ENCODE measurements at places on chromosomes 1 and 21.

DNA sequence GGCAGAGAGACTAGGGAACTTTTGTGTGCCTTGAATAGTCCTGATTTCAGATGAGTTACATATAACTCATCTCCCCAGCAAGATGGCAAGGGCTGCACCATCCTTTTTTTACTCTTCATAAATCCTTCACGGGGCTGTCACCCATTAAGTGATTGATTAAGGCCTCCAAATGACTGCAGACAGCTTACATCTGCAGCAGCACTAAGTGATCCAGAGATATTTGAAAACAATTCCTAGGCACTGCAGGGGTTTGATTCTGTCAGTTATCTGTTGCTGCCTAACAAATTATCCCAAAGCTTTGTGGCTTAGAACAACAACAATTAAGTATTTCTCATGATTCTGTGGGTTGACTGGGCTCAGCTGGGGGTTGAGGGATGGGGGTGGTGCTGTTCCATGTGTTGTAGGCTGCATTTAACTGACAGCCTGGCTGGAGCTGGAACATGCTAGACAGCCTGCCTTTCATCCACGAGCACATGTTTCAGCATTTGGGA, 19.3 kb downstream of the TEX38 start:
- DNase-seq = no peak

- DNase-seq = no peak
Measured at GRCh38 chr1:76944942-76945341, 77.7 kb downstream of the ST6GALNAC5 start.

DNA sequence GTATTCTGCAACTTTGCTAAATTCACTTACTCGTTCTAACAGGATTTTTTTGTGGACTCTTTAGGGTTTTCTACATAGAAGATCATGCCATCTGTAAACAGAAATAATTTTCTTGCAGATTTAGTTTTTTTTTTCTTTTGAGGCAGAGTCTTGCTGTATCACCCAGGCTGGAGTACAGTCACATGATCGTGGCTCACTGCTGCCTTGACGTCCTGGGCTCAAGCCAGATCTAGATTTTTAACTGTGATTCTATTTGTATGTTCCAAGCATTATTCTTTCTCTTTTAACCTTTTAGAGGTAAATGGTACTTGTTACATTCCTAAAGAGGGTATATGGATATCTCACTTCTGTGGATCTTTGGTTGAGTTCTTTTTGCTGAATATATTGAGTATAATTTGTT, 18.6 kb downstream of the FABP3 start:
- DNase-seq = no peak

DNA sequence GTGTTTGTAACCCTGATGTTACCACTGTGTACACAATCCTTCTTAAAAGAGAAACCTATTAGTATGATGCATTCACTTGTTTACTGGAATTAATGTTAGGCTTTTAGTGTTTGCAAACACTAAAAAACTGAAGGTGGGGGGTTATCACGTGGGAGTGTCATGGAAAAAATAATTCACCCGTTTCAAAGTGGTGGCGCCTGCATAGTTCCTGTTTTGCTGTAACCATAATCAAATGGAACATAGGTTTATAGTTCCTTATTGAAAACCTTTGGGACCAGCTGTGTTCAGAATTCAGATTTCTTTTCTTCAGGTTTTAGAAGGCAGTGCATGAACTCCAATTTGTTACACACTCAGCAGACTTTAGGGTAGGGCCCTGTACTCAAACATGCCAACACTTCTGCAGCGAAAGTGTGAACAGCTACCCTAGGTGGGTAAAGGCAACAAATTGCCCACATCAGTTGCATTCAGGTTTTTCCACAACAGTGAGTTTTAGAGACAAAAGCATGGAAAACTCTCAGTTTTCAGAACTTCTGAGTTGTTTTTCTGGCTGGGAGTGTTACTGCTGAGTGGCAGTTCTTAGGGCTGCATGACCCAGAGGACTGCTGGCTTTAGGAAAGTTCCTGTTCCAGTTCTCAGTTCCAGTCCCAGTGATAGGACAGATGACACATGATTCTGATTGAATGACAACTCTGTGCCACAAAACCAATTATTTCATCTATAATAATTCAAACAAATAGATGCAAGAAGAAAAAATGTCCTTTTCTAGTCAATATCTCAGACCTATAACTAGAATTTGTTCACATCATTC, 29.1 kb upstream of the IVNS1ABP start:
- no peak for DNase-seq

GRCh38 chr1:245677461-245678240, 522.9 kb downstream of the KIF26B start:
- no peak for DNase-seq

GRCh38 chr1:205066141-205066818, 18.0 kb downstream of the TMEM81 start:
- no peak for DNase-seq

- no peak for DNase-seq
Measured at GRCh38 chr1:245213066-245213831, 58.5 kb downstream of the KIF26B start.

- DNase-seq = no peak
Measured at GRCh38 chr1:226964611-226965486, 24.8 kb downstream of the COQ8A start.

- no peak for DNase-seq
Measured at GRCh38 chr1:245953876-245954660, 553.0 kb downstream of the SMYD3 start.

DNA sequence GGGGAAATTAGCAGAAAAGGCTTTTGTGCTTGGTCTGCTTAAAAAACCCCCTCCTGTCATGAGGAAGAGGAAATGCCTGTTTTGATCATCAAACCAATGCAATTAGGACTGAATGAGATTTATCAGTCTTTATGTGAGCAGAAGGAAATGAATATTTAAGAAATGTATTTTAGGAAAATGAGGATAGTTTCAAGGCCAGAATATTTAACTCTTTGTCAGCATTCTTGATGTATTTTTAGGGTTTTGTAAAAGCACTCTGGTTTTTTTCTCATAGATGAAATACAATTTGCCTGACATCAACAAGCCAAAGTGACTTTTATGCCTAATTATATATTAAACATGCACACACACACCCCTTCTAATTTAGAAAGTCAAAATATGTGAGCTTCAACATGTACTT, 213.8 kb downstream of the GRIK1 start:
- no peak for DNase-seq

GRCh38 chr1:36708587-36708986, 225.9 kb upstream of the CSF3R start:
- no peak for DNase-seq

DNA sequence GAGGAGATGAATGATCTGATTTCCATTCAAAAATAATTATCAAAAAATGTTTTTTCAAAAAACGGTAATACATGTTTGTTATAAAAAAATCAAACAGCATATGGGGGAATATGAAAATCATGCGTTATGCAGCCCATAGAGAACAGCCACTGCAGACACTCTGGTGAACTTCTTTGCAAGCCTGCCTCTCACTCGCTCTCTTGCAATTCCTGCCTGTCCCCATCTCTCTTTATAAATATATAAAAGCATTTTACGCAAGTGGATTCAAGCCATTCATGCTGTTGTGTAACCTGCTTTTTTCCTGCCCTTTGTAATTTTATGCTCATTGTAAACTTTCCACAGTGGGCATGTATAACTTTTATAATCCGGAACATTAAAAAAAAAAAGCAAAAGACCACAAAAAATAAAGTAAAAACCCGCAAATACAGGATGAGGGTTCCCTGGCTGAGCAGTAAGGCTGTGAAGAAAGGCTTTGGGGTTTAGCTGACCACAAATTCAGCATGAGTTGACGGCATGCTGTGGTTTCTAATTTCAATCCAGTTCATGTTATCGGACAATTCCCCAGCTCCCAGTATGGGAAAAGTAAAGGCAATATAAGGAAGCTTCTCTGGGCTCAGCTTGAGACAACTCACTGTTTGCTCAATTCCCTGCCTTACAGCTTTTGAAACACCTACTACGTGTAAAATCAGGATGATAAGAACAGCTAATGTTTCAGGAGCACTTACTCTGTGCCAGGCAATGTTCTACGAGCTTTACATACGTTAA, 52.8 kb upstream of the ZBTB40 start:
- DNase-seq = no peak

- no peak for DNase-seq
Measured at GRCh38 chr1:100320311-100321099, 31.8 kb upstream of the CDC14A start.

DNA sequence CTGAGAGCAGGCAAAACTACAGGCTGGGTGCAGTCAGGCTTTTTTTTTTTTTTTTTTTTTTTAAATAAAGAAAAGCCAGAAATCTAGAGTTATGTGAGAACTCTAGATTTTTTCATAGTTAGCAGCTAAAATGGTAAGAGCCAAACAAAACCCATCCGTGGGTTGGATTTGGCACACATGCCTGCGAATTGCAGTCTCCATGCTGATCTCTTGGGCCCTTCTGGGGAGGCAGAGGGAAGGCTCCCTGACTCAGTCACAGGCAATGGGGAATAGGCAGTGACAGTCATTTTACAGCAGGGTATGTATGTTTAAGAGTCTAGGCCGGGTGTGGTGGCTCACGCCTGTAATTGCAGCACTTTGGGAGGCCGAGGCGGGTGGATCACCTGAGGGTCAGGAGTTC, 2.6 kb downstream of the TXLNA start:
- no peak for DNase-seq

DNA sequence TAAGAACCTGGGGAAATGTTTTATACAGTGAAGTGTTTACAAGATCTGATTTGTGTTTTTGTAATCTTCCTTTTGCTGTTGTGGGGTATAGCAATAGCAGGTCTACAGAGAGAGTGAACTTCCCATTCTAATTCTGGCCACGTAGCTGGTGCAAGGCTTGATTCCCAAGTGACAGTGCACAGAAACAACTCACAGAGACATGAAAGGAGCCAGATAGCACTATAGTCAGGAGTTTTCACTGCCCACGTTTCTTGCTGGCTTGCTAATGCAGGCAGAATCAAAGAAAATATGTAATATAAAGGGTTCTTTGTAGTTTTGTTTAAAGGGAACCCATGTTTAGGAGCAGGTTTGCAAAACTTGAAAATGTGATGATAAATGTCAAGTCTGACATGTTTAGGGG, 170.9 kb upstream of the IVNS1ABP start:
- no peak for DNase-seq

DNA sequence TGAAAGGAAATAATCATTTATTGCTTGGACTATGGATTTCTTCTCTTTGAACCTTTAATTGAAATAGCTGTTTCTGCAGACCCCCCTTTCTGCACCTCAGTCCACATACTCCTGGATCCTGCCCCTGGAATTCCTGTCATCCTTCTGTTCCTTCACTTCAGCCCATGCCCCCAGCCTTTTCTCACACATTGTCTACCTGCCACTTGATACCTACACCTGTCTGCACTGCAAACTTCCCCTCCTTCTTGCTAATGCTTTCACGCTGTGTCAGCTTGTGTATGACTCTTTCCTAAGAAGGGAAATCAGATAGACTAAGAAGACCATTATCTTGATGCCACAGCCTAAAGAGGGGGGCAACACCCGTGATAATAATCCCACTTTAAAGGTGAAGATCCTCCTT, 80.3 kb upstream of the EXO1 start:
- DNase-seq = no peak

DNA sequence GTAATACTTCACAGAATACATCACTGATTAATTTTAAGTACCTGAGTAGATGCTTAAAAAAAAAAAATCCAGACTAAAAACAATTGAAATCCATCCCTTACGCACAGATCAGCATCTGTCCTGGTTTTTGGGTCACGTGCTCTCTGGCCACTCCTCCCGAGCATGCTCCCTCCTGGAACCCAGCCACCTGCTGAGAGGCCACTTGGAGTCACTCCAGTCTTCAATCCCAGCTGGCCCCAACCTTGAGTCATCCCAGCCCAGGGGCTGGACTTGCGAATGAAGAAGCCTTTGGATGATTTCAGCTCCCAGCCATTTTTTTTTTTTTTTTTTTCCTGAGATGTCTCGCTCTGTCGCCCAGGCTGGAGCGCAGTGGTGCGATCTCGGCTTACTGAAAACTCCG, 8.9 kb downstream of the MAP1LC3C start:
- DNase-seq = no peak

GRCh38 chr1:200224315-200224714, 185.5 kb downstream of the ZNF281 start:
- DNase-seq = no peak

- no peak for DNase-seq
Measured at GRCh38 chr1:44870096-44870495, 27.0 kb upstream of the PTCH2 start.

DNA sequence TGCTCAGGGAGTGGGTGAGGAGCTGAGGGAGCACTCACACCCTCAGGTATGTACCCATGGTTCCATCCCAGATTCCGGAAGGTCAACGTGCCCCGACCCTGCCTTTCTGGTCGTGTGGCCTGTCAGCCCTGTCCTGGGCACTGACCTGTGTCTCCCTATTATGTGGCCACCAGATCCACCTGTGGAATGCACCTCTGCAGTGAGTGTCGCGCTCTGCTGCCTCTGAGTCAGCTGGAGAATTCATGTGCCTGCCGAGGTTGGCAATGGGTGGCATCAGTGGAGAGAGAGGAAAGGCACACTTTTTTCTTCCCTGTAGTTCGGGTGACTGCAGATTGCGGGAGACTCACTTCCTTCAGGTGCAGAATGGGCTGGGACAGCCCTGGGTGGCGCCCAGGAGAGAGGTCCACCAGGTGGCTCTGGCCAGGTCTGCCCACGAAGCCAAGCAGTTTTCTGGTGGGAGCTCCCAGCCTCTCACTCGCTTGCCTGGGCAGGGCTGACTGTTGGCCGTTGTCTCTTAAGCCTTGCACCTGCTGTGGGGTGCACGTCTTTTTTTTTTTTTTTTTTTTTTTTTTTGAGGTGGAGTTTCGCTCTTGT, 176.1 kb upstream of the TMEM51 start:
- DNase-seq = no peak

GRCh38 chr21:44511219-44511937, 28.6 kb downstream of the KRTAP10-1 start:
- DNase-seq = no peak

GRCh38 chr1:11026052-11026451, 13.6 kb downstream of the TARDBP start:
- no peak for DNase-seq

DNA sequence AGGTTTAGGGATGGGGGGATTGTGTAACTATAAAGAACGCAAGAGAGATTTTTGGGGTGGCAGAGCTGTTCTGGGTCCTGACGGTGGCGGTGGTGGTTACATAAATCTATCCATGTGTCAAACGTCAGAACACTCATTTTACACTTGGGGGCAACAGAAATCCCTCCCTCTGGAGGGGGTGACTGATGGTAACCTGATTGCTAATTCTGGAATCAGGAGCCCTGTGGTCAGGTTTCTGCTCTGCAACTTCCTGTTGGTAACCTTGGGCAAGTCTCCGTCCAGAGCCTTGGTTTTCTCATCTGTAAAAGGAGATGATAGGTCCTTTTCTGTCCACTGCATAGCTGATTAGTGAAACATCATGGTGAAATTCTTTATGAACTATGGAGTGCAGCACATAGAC, 40.9 kb downstream of the ALPL start:
- DNase-seq = no peak

Data from HuH-7 (cell line).